ENCODE measurements at places on chromosomes 5 and 9.

GRCh38 chr9:72315089-72315509 is 49.9 kb downstream of the ZFAND5 start:
- peak; percentile 88 for DNase-seq

GRCh38 chr5:149434162-149435014 is 55.3 kb upstream of the IL17B start:
- peak; percentile 82 for DNase-seq

DNA sequence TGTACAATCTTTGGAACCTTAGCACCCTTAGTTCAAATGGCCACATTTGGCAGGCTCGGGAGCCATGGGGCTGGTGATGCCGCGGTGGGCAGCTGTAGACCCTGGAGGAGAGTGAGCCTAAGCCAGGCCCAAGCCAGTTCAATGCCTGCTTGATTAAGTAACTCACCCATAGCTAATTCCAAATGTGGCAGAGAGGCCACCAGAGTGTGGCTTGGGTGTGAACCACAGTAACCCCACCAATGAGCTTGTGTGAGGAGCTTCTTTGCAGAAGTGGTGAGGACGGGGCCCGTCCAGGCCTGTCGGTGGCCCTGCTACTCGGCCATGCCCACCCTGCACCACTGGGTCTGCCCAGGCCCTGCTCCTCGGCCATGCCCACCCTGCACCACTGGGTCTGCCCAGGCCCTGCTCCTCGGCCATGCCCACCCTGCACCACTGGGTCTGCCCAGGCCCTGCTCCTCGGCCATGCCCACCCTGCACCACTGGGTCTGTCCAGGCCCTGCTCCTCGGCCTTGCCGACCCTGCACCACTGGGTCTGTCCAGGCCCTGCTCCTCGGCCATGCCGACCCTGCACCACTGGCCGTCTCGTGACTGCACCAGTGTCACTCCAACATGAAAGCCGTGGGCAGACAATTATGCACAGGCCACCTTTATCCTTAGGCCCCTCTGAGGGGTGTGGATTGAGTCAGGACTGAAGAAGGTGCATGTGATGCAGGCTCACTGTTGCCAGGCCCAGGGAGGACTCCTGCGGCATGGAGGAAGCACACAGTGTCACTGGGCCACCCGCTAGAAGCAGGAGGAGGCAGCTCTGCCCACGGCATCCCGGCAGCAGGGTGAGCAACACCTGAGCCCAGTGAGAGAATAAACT is 75.4 kb downstream of the MRPL36 start:
- DNase-seq = no peak

GRCh38 chr5:51843893-51844292 is 460.6 kb downstream of the ISL1 start:
- DNase-seq = no peak

- no peak for DNase-seq
Measured at GRCh38 chr9:33976414-33976813, 72.3 kb downstream of the UBAP2 start.

DNA sequence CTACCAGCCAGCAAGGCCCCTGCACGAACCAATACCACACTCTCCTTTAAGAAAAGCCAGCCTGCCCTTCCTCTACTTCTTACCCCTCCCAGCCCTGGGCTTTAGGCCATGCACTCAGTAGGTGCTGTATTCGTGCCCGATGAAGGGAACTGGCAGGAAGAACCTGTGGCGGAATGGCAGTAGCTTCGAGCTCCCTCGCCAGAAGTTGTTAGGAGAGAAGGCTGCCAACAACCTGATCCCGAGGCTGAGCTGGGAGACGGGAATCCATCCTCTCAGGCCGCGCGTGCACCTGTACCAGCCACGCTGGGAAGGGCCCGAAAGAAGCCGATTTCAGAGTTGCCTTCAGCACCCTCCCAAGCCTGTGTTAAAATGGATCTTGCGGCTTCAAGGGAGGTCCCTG is 45.3 kb upstream of the AKNA start:
- DNase-seq = no peak
